Fibroblast of villous mesenchyme (primary cell): ENCODE measurements at places on chromosomes 7 and 10.

DNA sequence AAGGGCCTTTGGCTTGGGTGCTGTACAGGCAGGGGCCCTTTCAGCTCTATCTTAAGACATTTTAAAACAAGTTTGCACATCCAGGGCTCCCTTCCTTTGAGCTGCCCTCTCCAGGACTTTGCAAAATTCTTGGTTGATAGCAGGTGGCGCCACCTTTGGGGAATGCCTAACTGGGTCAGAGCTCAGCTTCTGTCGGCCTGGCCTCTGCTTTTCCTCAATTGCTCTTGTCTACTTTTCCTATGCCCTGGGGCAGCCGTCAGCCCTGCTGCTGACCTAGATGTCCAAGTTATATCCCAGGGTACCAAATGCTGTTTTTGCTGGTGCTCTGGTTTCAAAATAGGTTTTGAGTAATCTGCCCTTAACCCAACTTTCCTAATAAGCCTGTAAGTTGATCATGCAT, 65.8 kb downstream of the APBB1IP start:
- DNase-seq: no peak

DNA sequence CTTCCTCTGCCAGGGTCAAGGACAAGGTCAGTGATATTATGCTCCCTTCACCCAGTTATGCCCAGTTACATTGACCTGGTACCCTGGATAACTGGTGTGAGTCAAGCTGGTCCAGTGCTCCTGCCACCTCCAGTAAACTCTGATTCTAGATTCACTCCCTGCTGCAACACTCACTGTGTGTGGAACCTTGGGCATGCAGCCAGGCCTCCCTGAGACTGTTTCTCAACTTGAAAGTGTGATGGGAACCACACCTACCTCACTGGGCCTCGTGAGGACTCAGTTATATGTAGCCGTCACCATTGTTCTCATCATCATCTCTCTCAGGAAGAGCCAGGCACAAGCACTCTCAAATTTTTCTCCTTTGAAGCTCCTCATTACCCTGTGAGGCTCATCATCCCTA, 935 bp upstream of the ZNF736 start:
- no peak for DNase-seq

GRCh38 chr10:133124357-133125211, 35.4 kb upstream of the KNDC1 start:
- DNase-seq: peak; percentile 7

DNA sequence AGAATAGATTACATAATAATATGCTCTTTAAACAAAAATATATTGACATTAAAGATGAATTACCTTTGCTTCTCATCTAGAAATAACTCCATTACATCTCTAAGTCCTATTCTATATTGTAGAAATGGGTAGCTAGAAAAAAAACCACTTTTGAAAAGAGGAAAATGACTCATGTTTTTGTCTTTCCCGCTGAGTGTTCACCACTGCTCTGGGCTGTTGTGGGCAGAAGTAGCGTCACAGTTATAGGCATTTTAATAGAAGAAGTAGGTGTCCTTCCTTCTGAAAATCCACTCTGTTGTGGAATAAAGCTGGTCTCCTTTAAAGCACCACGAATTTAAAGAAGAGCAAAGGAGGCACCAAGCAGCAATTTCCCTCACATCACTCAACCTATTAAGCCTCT, 117.6 kb upstream of the NFE2L3 start:
- DNase-seq: no peak

GRCh38 chr7:24847754-24848153, 90.5 kb upstream of the GSDME start:
- no peak for DNase-seq

DNA sequence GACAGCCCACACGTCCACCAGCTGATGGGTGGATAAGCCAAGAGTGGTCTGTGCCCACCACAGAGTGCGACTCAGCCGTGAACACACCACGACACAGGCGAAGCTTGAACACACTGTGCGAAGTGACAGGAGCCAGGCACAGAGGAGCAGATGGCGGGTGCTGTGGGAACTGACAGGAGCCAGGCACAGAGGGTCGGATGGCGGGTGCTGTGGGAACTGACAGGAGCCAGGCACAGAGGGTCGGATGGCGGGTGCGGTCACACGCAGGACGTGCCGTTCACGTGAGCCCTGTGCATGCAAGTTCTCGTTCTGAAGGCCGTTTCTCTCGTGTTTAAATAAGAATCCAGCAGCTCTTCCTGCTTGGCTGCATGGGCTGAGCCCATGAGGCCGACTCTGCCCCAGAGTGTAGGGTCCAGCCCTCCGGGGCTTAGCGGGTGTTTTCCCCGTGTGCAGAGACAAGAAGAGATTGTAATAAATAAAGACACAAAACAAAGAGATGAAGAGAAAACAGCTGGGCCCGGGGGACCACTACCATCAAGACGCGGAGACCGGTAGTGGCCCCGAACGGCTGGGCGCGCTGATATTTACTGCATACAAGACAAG, 5.9 kb upstream of the ADAP1 start:
- DNase-seq: no peak

DNA sequence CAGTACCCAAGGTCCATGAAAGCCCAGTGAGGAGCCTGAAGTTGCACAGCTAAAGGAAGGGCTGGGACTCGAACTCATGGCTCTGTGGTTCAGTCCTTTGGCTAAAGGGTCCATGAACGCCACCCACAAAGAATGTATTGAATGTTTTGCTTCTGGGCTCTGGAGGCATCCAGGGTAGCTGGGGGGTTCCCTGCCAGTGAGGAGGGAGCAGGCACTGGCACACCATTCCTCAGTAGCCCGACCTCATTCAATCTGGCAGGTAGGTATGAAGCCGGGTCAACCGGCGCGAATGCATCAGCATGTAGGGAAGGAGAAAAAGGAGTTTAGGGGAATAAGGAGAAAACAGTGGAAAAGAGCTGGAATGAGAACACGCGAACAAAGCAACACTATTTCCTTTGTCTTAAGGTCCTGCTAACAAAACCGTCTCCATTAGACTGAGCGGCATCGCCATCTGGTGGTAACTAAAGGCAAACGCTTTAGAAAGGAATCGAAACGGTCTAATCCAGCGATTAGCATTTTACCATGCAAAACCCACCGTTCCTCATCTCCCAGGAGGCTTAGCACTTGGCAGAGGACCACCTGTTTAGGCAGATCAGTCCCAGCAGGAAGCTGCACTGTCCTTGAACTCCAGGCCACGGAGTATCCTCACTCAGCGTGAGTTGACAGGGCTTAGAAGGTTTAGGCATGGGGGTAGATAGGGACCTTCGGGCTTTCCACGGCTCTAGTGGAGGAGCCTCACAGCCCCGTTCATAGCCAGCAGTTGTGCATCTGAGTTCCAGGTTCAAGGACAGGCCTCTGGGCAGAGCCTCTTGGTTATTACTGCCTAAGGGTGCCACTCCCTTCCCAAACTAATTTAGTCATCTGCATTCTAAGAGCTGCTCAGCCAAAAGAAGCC, 122.8 kb downstream of the UBE2H start:
- peak; percentile 82 for DNase-seq

- DNase-seq: no peak
Measured at GRCh38 chr10:7383442-7383841, 27.4 kb downstream of the SFMBT2 start.

GRCh38 chr7:18547509-18548187, 52.1 kb downstream of the HDAC9 start:
- no peak for DNase-seq

DNA sequence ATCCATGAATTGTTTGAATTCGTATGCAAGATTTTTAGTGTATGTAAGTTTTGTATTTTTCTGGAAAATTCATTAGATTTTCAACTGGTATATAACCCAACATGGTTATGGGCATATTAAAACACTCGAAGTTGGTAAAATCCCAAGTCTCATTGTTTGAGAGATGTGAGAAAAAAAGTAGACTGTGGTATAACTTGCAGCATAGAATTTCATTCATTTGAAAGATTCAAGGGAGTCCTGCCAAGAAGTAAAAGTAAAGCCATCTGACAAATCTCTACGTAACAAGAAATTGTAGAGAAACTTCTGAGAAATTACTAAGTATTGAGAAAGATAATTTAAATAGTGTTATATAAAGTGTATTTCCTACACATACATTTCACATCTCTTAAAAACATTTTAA, 40.2 kb downstream of the SEMA3E start:
- DNase-seq: no peak

DNA sequence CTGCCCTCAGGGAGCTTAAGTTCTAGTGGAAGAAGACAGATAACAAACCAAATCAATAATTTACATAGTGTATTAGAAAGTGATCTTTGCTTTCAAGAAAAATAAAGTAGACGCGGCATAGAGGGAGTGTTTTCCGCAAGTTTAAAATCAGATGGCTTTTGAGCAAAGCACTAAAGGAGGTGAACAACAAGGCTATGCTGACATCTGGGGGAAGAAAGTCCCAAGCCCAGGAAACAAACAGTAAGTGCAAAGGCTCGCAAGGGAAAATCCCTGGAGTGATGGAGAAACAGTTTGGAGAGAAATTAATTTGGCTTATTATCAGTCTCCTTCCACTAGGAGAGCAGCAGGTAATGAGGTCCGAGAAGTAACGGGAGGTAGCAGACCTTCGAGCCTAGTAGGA, 1.9 kb upstream of the CNNM2 start:
- no peak for DNase-seq

DNA sequence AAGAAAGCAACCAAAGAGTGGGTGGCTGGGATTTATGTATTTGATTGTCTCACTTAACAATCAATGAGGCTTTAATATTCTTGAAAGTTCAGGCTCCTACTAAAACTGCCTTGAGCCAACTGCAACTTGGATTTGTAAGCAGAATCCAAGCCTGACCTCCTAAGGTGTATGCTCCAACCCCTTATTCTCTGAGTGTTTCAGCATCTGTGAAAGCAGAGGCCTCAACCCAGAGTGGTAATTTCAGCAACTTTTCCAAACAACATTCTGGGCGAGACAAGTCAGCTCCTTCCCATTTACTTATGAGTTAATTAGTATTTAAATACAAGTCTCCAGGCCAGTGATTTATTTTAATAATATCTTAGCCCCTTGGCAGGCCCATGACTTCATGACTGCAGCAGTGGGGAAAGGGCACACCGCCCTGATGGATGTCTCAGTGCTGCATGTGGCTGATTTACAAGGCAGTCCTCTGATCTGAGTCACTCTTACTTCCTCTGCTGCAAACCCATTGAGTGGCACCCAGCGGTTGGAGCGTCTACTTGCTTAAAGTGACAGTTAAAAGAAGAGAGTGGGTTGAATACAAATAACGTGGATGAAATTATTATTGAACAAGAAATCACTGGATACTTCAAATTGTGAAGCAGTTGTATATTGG, 209.1 kb downstream of the TRIL start:
- DNase-seq: peak; percentile 37

GRCh38 chr7:1919539-1920265, 249.6 kb downstream of the ELFN1 start:
- DNase-seq: peak; percentile 51

DNA sequence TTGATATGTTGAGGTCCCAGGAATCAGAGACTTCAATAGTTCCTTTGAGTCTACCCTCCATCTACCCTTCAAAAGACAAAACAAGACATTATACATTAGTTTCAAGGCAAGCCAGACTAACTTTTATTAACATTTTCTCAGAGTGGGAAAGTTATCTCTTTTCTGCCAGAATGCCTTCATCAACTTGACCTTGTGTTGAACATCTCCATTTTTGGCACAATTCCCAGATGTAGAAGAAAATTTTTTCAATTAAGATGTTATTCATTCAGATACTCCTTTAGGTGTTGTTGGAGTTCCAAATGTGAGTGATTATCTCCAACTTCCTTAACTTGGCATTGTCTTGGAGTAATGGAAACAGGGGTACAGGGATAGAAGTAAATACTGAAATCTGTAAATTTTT, 59.1 kb downstream of the NRF1 start:
- DNase-seq: peak; percentile 13

GRCh38 chr7:113806633-113807327, 112.0 kb downstream of the PPP1R3A start:
- DNase-seq: no peak

DNA sequence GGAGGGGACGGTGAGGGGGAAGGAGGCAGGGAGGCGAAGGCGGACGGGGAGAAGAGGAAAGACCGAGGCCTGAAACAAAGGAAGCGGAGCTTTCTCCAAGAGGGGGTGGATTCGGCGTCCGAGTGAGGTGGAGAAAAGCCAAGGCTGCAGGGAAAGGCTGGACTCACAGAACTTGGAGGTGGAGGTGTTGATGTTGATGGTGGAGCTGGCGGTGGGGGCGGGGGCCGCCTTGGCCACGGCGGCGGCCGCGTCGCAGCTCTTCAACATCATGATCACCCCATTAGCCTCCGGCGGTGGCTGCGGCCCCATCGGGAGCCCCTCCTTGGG, 578 bp downstream of the CACUL1 start:
- DNase-seq: peak; percentile 34

GRCh38 chr10:112424651-112425050, 22.1 kb downstream of the ZDHHC6 start:
- no peak for DNase-seq

GRCh38 chr7:34659472-34660075, 1.6 kb downstream of the NPSR1 start:
- no peak for DNase-seq
